ENCODE measurements at places on chromosomes 11 and 22.
A peak's percentile ranks its signal among the peaks of the same experiment; 100 is the strongest.

GRCh38 chr11:86954269-86955110 lies 705 bp downstream of the FZD4 start:
- no peak for DNase-seq

DNA sequence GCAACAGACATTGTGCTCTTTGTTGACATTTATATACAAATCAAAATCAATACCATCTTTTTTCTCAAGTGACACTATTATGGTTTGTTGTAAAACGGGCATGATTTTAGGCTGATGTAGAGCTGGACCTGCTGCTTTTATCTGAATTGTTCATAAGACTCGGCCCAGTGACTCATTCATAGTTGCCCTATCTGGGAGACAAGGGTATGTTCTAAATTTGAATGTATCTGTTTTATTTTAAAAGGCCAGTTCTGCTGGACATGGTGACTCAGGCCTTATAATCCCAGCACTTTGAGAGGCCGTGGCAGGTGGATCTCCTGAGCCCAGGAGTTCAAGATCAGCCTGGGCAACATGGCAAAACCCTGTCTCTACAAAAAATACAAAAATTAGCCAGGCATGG lies 39.3 kb downstream of the CEP295 start:
- DNase-seq: no peak

- DNase-seq: no peak
Observed at GRCh38 chr11:131408025-131408640, 37.7 kb downstream of the NTM start.

DNA sequence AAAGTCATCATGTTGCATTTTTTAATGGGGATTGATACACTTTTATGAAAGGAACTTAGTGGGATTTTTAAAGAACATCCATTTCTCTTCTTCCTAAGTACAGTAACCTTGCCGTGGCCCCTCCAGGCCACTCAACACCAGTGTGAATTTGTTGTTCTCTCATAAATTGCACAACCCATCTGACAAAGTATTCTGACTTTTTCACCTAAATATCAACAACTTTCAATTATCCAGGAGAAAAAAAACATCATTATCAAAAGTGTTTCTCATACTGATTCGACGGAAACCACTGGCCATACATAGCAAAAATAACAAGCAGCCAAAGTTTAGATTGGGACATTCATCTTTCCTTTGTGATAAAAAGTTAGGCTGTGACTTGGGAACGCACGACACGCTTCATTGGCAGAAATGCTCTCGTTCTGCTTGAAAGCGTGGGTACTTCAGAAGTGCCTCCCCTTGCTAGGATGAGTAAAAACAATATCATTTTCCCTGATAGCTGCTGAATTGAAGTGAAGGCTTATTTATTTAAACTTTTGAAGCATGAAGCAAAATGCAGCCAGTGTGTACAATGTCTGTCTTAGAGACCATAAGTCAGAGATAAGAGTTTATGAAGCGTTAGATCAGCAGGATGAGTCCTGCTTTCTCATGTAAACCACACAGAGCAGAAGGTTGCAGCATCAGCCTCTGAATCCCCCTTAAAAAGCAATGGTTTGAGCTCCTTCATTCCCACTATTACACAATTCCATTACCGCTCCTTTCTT lies 20.6 kb upstream of the EIF3M start:
- no peak for DNase-seq

DNA sequence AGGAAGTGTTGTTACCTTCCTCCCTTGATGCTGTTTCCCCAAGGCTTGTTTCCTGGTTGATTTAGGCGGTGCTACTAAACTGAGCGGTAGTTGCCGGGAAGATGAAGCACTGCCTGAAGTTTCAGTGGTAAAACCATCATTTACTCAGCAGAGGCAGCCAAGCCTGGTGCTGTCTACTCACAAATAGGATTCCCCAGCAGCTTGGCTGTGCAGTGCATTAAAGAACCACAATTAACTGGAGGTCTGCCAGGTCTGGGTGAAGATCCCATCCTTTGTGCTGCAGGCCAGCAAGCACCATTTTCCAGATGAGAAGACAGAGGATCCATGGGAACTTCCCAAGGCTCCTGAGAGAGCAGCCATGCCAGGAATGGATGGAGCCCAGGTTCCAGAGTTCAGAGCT lies 231.9 kb upstream of the E2F8 start:
- no peak for DNase-seq

DNA sequence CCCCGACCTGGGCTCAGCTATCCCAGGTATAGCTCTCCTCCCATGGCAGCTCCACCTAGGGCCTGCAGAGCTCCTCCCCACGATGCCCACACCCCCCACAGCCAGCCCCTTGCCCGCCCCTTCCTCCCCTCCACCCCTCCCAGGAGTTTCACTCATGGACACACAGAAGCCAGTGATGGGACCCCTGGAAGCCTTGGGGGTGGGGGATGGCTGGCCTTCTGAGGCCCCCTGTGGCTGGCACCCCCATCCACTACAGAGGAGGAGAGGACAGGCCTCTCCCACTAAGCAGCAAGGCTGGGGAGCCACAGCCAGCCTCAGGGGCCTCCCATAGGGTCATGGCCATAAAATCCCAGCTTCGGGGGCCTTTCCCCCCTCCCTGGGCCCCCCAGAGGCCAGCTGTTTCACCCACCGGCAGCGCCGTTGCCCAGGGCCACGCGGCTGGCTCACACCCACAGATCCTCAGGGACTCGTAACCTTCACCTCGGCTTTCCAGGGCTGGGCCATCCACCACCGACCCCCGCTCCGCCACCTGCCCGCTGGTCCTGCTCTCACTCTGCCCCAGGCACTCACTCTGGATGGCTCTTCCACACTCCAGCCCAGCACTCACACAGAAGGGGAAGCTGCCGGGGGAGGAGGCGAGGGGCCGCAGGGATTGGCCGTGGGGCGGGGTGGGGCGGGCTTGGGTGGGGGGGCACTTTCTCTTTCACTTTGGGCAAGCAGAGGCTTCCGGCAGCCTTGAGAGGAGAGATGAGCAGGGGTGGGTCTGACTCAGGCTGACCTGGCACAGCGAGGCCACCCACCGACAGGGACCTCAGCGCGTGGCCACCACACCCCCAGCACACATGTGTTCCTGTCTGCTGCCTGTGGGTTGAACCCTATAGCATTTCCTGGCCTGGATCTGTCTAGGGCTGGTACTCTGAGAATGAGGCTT lies 2.2 kb downstream of the SLC25A22 start:
- DNase-seq: peak; percentile 63

GRCh38 chr22:45832959-45833580 lies 143.9 kb downstream of the WNT7B start:
- no peak for DNase-seq

- DNase-seq: no peak
Observed at GRCh38 chr11:2512431-2513407, 67.9 kb downstream of the KCNQ1 start.

GRCh38 chr11:91742155-91742554 lies 482.5 kb upstream of the FAT3 start:
- no peak for DNase-seq

GRCh38 chr11:46120346-46121300 lies 631 bp downstream of the PHF21A start:
- DNase-seq: no peak

GRCh38 chr11:93477684-93478234 lies 65.4 kb downstream of the SMCO4 start:
- no peak for DNase-seq

GRCh38 chr11:7511401-7511800 lies 2.4 kb upstream of the PPFIBP2 start:
- DNase-seq: no peak

- DNase-seq: no peak
Observed at GRCh38 chr11:118000850-118001228, 14.6 kb downstream of the IL10RA start.

GRCh38 chr22:50293441-50294318 lies 13.8 kb downstream of the PLXNB2 start:
- no peak for DNase-seq

All from hematopoietic multipotent progenitor cell treated with erythropoietin and hydrocortisone succinate and interleukin-3 and kit ligand, for 15 days (in vitro differentiated cells).